Mesothelial cell of epicardium (in vitro differentiated cells): ENCODE measurements at places on chromosomes 2 and 18.

DNA sequence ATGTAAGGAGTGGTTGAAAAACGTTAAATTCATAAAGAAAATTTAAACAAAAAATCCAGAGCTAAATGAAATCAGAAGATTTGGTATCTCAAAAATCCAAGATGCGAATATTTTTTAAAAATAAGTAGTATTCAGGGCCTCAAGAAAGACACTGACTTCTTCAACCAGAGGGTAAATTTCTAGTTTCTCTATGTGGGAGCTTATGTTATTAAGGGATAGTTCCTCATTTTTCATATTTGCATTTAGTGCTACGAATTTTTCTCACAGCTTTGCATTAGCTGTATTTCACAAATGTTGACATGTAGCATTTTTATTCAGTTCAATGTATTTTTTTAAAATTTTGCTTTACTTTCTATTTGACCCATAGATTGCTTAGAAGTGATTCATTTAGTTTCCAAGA lies 454.7 kb downstream of the CBLN2 start:
- H3K36me3 ChIP-seq = no peaks in the 10 kb centered on the region
- peaks cover 14% of the 10 kb centered on the region for H3K27me3 ChIP-seq
- H3K27ac ChIP-seq = no peak overlapping the region
- H3K4me3 ChIP-seq = no peak overlapping the region

- no peak overlapping the region for H3K27ac ChIP-seq
- no peak overlapping the region for H3K4me3 ChIP-seq
- no peaks in the 10 kb centered on the region for H3K36me3 ChIP-seq
- H3K27me3 ChIP-seq = no peaks in the 10 kb centered on the region
Observed at GRCh38 chr18:55069497-55069896, 110.2 kb upstream of the CCDC68 start.

GRCh38 chr18:12362473-12363174 lies 14.4 kb downstream of the AFG3L2 start:
- no peaks in the 10 kb centered on the region for H3K27me3 ChIP-seq
- H3K27ac ChIP-seq = peak overlapping the region; percentile 25
- no peak overlapping the region for H3K4me3 ChIP-seq
- DNase-seq = no peak

- no peak overlapping the region for H3K27ac ChIP-seq
- no peak for DNase-seq
- peaks cover 41% of the 10 kb centered on the region for H3K36me3 ChIP-seq
- no peaks in the 10 kb centered on the region for H3K27me3 ChIP-seq
- H3K4me1 ChIP-seq = no peaks in the 10 kb centered on the region
Observed at GRCh38 chr2:201707753-201708152, 9.3 kb upstream of the MPP4 start.

- no peaks in the 10 kb centered on the region for H3K27me3 ChIP-seq
- no peak overlapping the region for H3K27ac ChIP-seq
- H3K36me3 ChIP-seq = no peaks in the 10 kb centered on the region
- H3K4me1 ChIP-seq = peaks cover 19% of the 10 kb centered on the region
- DNase-seq = no peak
Observed at GRCh38 chr2:201965550-201965949, 68.1 kb upstream of the FZD7 start.

- DNase-seq = no peak
- no peaks in the 10 kb centered on the region for H3K36me3 ChIP-seq
- H3K4me3 ChIP-seq = no peak overlapping the region
- H3K27me3 ChIP-seq = no peaks in the 10 kb centered on the region
- H3K27ac ChIP-seq = no peak overlapping the region
Observed at GRCh38 chr2:136377423-136378382, 259.8 kb upstream of the CXCR4 start.

DNA sequence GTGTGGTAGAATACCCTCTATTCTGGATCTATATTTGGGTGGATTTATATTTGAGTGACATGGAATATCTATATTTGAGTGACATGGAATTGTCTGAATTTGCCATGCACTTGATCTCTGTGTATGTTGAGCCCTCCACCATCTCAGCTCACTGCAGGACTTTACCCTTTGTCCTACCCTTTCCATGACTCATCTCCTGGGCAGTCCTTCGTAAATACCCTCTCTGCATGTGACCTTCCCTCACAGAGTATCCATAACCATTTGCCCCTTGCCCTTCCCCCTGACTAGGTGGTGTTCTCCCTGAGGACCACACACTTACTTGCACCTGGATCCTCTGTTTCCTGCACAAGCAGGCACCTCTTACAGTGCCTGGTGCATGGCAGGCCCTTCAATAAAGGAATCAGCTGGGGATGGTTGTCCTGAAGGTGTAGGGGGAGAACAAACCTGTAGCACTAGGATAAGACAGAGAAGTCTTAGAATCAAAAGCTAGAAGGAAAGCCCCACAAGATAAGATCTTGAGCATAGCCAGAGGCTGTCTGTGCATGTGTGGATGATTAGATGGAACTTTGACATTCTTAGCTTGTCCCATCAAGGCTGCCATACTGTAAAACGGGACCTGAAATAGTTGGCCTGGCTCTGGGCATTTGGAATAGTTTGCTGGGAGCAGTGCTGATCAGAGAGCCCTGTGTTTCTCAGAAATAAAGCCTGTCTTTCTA lies 230.4 kb downstream of the FHOD3 start:
- H3K36me3 ChIP-seq = no peaks in the 10 kb centered on the region
- no peak overlapping the region for H3K27ac ChIP-seq
- no peak overlapping the region for H3K4me3 ChIP-seq
- H3K4me1 ChIP-seq = no peaks in the 10 kb centered on the region
- H3K27me3 ChIP-seq = no peaks in the 10 kb centered on the region

DNA sequence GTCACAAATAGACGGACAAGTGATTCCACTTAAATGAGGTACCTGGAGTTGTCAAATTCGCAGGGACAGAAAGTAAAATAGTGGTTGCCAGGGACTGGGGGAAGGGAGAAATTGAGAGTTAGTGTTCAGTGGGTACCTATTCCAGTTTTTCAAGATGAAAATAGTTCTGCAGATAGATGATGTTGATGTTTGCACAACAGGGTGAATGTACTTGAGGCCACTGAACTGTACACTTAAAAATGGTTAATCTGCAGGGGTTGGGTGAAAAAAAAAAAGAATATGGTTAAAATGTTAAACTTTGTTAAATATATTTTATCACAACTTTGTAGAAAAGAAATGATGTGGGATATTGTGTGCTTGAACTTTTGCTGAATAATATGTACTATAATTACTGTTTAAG lies 102.3 kb downstream of the NCK2 start:
- H3K27ac ChIP-seq = no peak overlapping the region
- no peak for DNase-seq
- no peak overlapping the region for H3K4me3 ChIP-seq
- peaks cover 25% of the 10 kb centered on the region for H3K4me1 ChIP-seq
- no peaks in the 10 kb centered on the region for H3K36me3 ChIP-seq

DNA sequence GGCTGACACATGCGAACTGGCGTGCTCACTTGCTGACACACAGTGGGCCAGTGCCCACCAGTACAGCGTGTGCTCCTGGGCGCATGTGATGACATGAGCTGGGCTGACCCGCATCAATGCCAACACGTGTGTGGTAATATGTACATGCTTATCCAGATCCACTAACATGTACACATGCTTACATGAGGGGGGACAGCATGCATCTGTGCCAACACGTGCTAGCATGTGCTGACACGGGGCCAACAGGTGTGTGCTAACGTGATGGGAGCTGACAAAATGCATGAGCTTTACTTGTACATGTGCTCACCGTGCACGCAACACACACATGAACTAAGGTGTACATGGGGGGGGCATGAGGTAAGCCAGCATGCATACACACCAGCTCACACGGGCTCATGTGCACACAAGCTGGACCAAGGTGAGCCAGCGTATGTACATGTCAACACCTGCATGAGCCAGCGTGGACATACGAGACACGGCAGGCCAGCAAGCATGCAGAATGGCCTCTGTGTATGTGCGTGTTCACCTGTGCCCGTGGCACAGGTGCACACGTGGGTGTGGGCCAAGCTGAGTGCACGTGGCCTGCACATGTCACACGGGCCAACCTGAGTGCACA lies 28.5 kb downstream of the GPC1 start:
- H3K4me1 ChIP-seq = peaks cover 4% of the 10 kb centered on the region
- H3K27ac ChIP-seq = no peak overlapping the region
- no peak for DNase-seq

DNA sequence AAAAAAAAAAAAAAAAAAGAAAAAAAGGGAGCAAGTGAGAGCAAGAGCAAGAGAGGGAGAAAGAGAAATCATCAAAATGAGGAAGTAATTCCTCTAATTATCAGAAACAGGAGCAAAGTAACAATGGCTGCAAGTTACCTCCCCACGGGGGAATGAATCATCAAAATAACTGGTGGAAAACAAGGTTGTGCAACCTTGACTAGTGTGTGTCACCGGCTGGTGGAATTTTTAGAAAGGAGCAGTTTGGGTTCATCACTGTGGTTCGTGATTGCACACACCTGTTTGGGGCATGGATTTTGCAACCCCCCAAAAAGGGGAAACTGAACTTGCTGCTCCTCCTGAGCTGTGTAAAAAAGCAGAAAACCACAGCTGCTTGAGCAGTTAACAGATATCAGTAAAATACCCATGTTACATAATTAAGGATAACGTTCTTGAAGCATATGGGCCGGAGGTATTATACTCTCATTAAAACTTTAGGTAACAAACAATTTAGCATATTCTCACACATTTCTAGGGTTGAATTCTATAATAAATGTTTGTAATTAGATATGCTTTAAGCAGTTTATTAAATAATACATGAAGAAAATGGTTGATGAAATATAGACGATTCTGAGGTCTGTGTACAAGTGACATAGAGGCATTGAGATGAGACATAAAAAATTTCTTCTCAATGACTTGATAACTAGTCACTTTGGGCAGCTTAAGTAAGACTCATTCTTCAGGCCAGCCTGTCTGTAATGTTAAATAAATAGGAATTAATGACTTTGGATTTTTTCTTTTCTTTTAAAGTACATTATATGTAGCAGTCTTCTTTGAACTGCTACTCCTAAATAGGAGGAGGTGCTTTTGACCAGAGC lies 184.2 kb upstream of the ZEB2 start:
- peaks cover 23% of the 10 kb centered on the region for H3K4me1 ChIP-seq
- H3K36me3 ChIP-seq = no peaks in the 10 kb centered on the region
- DNase-seq = no peak
- no peaks in the 10 kb centered on the region for H3K27me3 ChIP-seq
- H3K27ac ChIP-seq = no peak overlapping the region
- H3K4me3 ChIP-seq = no peak overlapping the region

- peaks cover 14% of the 10 kb centered on the region for H3K36me3 ChIP-seq
- peaks cover 38% of the 10 kb centered on the region for H3K4me1 ChIP-seq
- peak overlapping the region; percentile 99 for H3K4me3 ChIP-seq
- no peaks in the 10 kb centered on the region for H3K27me3 ChIP-seq
- H3K27ac ChIP-seq = peak overlapping the region; percentile 98
Observed at GRCh38 chr2:199955007-199955338, 318 bp downstream of the TYW5 start.

DNA sequence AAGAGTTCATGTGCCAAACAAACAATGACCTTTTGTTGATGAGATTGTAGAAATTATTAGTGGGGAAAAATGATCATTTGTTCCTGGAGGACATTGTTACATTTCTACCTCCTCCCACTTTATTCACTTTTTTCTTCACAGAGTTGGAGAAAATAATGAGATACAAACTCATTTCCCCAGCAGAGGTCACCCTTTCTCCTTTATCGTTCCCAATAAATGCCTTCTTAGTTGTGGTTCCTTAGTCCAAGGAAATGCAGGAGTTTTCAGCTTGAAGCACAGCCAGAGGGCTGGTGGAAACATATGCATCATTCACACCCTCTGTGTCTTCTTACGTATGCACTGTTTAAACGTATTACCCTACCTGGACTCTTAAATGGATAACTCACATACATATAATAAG lies 108.8 kb downstream of the SLC4A3 start:
- no peaks in the 10 kb centered on the region for H3K36me3 ChIP-seq
- no peak overlapping the region for H3K27ac ChIP-seq
- H3K27me3 ChIP-seq = peaks cover 15% of the 10 kb centered on the region
- DNase-seq = no peak

GRCh38 chr2:236705295-236706105 lies 135.9 kb downstream of the ACKR3 start:
- no peaks in the 10 kb centered on the region for H3K36me3 ChIP-seq
- H3K4me1 ChIP-seq = peaks cover 8% of the 10 kb centered on the region
- no peak for DNase-seq
- H3K27me3 ChIP-seq = peaks cover 2% of the 10 kb centered on the region
- H3K4me3 ChIP-seq = no peak overlapping the region

DNA sequence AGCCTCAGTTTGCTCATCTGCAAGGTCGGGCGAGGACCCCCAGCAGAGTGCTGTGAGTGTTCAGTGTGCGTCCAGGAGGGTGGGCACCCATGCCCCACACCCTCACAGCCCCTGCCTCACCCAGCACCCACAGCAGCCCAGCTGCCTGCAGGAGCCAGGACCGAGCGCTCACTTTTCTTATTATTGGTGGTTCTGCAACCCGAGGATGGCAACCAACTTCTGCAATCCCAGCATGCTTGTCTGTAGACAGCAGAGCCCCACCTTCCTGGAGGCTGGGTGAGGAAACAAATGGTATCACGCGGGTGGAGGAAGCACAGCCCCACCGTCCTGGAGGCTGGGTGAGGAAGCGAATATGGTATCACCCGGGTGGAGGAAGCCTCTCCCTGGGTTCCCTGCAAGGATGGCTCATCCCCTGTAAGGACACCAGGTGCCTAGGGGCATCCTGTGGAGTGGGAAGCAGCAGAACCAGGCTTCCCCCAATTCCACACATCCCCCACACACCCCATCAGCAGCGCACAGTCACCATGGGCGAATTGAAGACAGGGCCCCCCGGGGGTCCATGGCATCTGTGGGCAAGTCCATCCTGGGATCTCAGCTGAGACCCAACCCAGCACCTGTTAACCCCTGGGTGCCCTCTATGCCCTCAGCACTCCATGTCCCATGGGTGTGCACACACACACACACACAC lies 220.5 kb upstream of the RAB6C start:
- H3K27ac ChIP-seq = peak overlapping the region; percentile 81
- H3K36me3 ChIP-seq = no peaks in the 10 kb centered on the region
- no peak for DNase-seq
- no peaks in the 10 kb centered on the region for H3K27me3 ChIP-seq
- peak overlapping the region; percentile 10 for H3K4me3 ChIP-seq

DNA sequence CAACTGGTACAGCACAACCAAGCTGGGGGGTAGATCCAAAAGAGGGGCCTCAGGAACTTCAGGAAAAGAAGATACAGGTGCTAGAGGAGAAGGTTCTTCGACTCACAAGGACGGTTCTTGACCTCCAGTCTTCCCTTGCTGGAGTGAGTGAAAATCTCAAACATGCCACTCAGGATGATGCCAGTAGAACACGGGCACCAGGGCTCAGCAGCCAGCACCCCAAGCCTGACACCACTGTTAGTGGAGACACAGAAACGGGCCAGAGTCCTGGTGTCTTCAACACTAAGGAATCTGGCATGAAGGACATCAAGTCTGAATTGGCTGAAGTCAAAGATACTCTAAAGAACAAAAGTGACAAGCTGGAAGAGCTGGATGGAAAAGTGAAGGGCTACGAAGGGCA lies 43.8 kb downstream of the EMILIN2 start:
- no peaks in the 10 kb centered on the region for H3K27me3 ChIP-seq
- H3K4me1 ChIP-seq = peaks cover 5% of the 10 kb centered on the region

GRCh38 chr2:178359192-178359912 lies 91.6 kb downstream of the PRKRA start:
- no peak overlapping the region for H3K27ac ChIP-seq
- peaks cover 17% of the 10 kb centered on the region for H3K36me3 ChIP-seq
- no peaks in the 10 kb centered on the region for H3K27me3 ChIP-seq
- H3K4me3 ChIP-seq = no peak overlapping the region

- H3K27ac ChIP-seq = no peak overlapping the region
- no peak overlapping the region for H3K4me3 ChIP-seq
- H3K4me1 ChIP-seq = peaks cover 19% of the 10 kb centered on the region
- no peaks in the 10 kb centered on the region for H3K36me3 ChIP-seq
Observed at GRCh38 chr18:10271481-10271880, 183.0 kb upstream of the APCDD1 start.

- H3K27me3 ChIP-seq = no peaks in the 10 kb centered on the region
- no peak for DNase-seq
- no peak overlapping the region for H3K4me3 ChIP-seq
- no peak overlapping the region for H3K27ac ChIP-seq
- peaks cover 3% of the 10 kb centered on the region for H3K4me1 ChIP-seq
Observed at GRCh38 chr2:4258563-4258962, 555.2 kb downstream of the DCDC2C start.
